ENCODE measurements at places on chromosomes 6 and 20. TPM values are rescaled to one million over a fixed set of nuclear protein-coding genes. Genes with fewer than 3 reads are reported as not detected.

GRCh38 chr20:507006-507758 lies 36.4 kb downstream of the CSNK2A1 start:
- no peak for DNase-seq
- H3K36me3 ChIP-seq, result peaks cover 27% of the 10 kb centered on the region

DNA sequence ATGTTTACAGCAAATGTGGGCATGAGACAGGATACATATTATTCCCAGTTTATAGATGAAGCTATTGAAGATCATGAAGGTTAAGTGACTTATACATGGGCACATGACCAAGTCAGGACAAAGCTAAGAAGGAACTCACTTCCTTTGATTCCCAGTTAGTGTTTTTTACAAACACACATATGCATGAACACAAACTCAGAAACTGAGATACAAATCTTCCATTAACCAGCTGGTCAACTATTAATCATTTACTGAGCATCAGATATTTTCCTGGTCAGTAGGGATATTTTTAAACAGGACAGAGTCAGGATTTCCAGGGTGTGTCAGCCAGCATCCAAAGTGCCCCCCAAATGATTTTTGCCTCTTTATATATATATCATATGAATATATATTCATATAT lies 222.2 kb downstream of the OGFRL1 start:
- H3K4me3 ChIP-seq, result no peak overlapping the region
- no peak for DNase-seq
- no peaks in the 10 kb centered on the region for H3K27me3 ChIP-seq
- no peaks in the 10 kb centered on the region for H3K4me1 ChIP-seq
- no peaks in the 10 kb centered on the region for H3K36me3 ChIP-seq

- no peaks in the 10 kb centered on the region for H3K4me1 ChIP-seq
- H3K27me3 ChIP-seq, result no peaks in the 10 kb centered on the region
- no peak overlapping the region for H3K4me3 ChIP-seq
Measured at GRCh38 chr20:8474027-8474668, 342.1 kb downstream of the PLCB1 start.

DNA sequence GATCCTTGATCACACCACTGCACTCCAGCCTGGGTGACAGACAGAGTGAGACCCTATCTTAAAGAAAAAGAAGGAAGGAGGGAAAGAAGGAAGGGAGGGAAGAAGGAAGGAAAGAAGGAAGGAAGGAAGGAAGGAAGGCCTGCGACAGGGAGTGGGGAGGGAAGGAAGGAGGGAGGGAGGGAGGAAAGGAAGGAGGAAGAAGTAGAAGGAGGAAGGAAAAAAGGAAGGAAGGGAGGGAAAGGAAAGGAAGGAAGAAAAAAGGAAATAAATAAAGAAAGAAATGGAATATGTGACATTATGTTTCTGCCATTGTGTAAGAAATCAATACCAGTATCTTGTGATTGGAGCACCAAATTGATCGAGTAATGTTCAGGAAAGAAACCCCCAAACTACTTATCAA lies 16.2 kb downstream of the PHACTR2 start:
- no peaks in the 10 kb centered on the region for H3K27me3 ChIP-seq
- H3K4me3 ChIP-seq, result no peak overlapping the region
- H3K27ac ChIP-seq, result no peak overlapping the region

DNA sequence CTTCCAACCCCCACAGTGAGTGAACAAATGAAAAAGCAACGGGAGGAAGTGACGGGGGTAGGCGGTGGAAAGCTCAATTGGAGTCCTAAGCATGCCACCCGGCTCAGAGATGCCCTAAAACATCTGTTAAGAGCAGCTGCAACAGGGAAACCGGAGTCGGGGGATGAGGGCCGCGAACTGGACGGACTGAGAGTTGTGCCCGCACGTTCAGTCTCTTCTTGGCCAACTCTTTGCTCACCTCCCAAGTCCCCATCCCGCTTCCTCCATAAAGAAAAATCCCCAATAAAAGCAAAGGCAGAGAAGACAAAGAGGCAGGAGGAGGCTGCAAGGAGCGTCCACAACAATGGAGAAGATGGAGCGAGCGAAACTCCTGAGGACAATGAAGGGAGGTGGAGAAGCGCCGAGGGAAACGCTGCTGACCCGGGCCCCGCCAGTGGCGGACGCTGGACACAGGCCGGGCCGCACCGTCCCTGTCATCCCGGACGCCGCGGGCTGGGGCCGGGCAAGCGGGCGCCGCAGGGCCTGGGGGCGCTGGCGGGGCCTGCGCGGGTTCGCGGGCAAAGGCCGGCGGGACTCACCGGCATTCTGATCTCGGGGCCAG lies 600 bp downstream of the SEC63 start:
- no peaks in the 10 kb centered on the region for H3K4me1 ChIP-seq
- H3K36me3 ChIP-seq, result no peaks in the 10 kb centered on the region
- peak overlapping the region; percentile 69 for H3K4me3 ChIP-seq

GRCh38 chr6:140779991-140780596 lies 1352.6 kb upstream of the GJE1 start:
- no peak overlapping the region for H3K4me3 ChIP-seq
- H3K27me3 ChIP-seq, result no peaks in the 10 kb centered on the region
- no peak for DNase-seq
- no peaks in the 10 kb centered on the region for H3K36me3 ChIP-seq
- H3K4me1 ChIP-seq, result no peaks in the 10 kb centered on the region

- DNase-seq, result no peak
- H3K36me3 ChIP-seq, result no peaks in the 10 kb centered on the region
- peak overlapping the region; percentile 94 for H3K27ac ChIP-seq
- no peaks in the 10 kb centered on the region for H3K27me3 ChIP-seq
- H3K4me3 ChIP-seq, result peak overlapping the region; percentile 72
- peaks cover 41% of the 10 kb centered on the region for H3K4me1 ChIP-seq
Measured at GRCh38 chr20:34363465-34364222, 571 bp downstream of the ITCH start.

GRCh38 chr6:129030215-129030614 lies 147.3 kb downstream of the LAMA2 start:
- no peak for DNase-seq
- H3K27me3 ChIP-seq, result no peaks in the 10 kb centered on the region
- no peak overlapping the region for H3K27ac ChIP-seq
- H3K4me1 ChIP-seq, result no peaks in the 10 kb centered on the region

DNA sequence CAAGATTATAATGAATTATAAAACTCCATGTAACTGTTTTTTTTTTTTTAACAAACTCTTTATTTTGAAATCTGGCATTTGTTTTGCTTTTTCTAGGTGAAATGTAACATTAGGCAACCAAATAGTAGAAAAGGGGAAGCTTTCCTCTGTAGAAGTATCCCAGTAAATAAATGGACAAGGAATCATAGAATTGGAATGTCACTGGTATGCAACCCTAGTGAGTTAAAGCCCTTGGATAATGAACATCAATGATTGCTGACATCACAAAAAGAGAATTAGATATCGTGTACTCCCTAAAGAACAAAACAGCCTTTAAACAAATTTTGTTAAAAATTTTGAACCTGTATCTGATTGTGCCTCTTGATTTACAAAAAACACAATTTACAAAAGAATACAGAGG lies 93.9 kb upstream of the OGFRL1 start:
- DNase-seq, result no peak
- no peak overlapping the region for H3K27ac ChIP-seq
- no peaks in the 10 kb centered on the region for H3K27me3 ChIP-seq
- H3K4me3 ChIP-seq, result no peak overlapping the region
- H3K36me3 ChIP-seq, result no peaks in the 10 kb centered on the region

GRCh38 chr6:138681627-138682026 lies 91.9 kb upstream of the CCDC28A start:
- no peaks in the 10 kb centered on the region for H3K36me3 ChIP-seq
- H3K27ac ChIP-seq, result no peak overlapping the region
- no peaks in the 10 kb centered on the region for H3K4me1 ChIP-seq
- DNase-seq, result no peak

- H3K27me3 ChIP-seq, result no peaks in the 10 kb centered on the region
- no peak for DNase-seq
- H3K4me3 ChIP-seq, result no peak overlapping the region
- H3K4me1 ChIP-seq, result no peaks in the 10 kb centered on the region
Measured at GRCh38 chr6:150987855-150988464, 122.5 kb downstream of the MTHFD1L start.

DNA sequence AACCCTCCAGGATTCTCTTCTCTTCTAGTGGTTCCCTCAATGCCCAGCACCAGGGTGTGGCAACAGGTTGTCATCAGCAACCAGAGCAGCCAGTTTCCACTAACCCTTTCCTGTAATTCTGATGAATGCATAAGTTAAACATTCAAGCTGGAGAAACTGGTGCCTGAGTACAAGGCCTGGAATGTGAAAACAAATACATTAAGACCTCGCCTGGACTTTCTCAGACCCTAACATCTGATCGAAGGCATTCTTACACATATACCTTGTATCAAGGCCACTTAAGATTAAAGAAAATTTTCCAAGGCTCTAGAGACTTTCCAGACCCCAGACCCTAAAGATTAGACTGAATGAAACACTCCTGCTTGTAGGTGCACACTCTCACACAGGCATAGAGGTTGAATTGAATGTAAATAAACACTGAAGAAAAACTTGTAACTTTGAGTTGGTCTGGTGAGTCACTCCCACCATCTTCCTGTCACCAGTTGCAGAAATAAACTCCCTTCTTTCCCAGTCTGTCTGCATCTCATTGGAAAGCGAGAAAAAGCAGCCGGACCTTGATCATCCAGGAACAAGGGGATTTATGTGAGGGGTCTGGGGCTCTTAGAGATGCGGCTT lies 9.0 kb downstream of the LRP11 start:
- H3K27me3 ChIP-seq, result no peaks in the 10 kb centered on the region
- H3K4me3 ChIP-seq, result no peak overlapping the region
- no peak overlapping the region for H3K27ac ChIP-seq
- no peak for DNase-seq
- no peaks in the 10 kb centered on the region for H3K4me1 ChIP-seq
- no peaks in the 10 kb centered on the region for H3K36me3 ChIP-seq

DNA sequence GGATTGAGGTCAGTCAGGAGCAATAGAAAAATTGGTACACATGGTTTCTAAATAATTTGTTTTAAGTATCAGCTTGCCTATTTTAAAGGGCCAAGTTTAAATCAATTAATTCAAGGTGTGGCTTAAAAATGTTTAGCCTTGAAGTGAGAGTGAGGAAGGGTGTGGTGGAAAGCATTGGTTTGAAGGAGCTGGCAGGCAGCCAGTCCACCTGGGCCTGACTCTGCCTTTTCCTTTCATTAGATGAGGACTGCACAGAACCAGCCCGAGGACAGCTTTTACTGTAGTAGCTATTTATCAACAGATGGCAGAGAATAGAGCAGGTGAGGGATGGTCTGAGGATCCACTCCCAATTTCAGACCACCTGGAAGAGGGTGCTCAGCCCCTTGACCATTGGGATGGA lies 42.4 kb downstream of the DHX35 start:
- no peaks in the 10 kb centered on the region for H3K36me3 ChIP-seq
- peak; percentile 67 for DNase-seq
- H3K4me1 ChIP-seq, result no peaks in the 10 kb centered on the region

- H3K27me3 ChIP-seq, result no peaks in the 10 kb centered on the region
- H3K27ac ChIP-seq, result no peak overlapping the region
Measured at GRCh38 chr6:63660757-63661156, 25.2 kb downstream of the PHF3 start.

DNA sequence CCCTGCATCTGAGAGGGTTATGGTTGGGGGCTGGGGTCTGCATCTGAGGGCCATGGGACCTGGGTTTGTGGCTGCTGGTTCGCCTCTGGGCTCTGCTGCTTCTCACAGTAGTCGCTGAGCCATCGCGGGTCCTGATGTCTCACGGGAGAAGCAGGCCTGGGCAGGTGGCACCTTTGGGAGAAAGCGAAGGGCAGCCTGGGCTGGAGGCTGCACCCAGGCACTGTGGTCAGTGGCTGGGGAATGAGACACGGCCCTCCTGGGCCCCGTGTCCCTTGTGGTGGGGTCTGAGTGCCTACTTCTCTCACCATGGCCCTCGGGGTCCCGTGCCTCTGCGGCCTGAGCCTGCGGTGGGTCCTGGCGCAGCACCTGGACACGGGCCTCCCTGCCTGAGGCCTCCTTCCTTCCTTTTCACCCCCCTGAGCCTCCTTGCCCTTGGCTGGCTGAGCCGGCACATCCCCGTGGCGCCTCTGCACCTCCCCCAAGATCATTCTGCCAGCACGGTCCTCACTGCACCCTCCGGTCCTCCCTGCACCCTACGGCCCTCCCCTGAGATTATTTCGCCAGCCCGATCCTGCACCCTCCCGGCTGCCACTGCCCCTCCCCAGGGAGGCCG lies 206.0 kb downstream of the ERMARD start:
- peak; percentile 34 for DNase-seq
- H3K27me3 ChIP-seq, result no peaks in the 10 kb centered on the region
- H3K4me3 ChIP-seq, result no peak overlapping the region
- no peaks in the 10 kb centered on the region for H3K36me3 ChIP-seq
- H3K4me1 ChIP-seq, result no peaks in the 10 kb centered on the region

GRCh38 chr6:7252390-7252789 lies 60.6 kb downstream of the SSR1 start:
- DNase-seq, result no peak
- H3K27me3 ChIP-seq, result no peaks in the 10 kb centered on the region
- H3K4me3 ChIP-seq, result no peak overlapping the region
- H3K27ac ChIP-seq, result no peak overlapping the region
- no peaks in the 10 kb centered on the region for H3K36me3 ChIP-seq

FOXC1 gene
- not detected for total RNA-seq

GSTA3 gene
- not detected for total RNA-seq

VEGFA gene
- total RNA-seq, result 202 TPM

VGLL2 gene
- not detected for total RNA-seq

TMEM170B gene
- total RNA-seq, result 0.85 TPM

FIG4 gene
- 16.8 TPM for total RNA-seq

ZSCAN12 gene
- total RNA-seq, result 19.8 TPM

HLA-DOB gene
- total RNA-seq, result 0.88 TPM

EYA2 gene
- not detected for total RNA-seq
